ENCODE measurements at places on chromosomes 4 and X.
A peak's percentile ranks its signal among the peaks of the same experiment; 100 is the strongest.

GRCh38 chr4:51845711-51846110, 2.8 kb downstream of the DCUN1D4 start:
- no peak for DNase-seq

DNA sequence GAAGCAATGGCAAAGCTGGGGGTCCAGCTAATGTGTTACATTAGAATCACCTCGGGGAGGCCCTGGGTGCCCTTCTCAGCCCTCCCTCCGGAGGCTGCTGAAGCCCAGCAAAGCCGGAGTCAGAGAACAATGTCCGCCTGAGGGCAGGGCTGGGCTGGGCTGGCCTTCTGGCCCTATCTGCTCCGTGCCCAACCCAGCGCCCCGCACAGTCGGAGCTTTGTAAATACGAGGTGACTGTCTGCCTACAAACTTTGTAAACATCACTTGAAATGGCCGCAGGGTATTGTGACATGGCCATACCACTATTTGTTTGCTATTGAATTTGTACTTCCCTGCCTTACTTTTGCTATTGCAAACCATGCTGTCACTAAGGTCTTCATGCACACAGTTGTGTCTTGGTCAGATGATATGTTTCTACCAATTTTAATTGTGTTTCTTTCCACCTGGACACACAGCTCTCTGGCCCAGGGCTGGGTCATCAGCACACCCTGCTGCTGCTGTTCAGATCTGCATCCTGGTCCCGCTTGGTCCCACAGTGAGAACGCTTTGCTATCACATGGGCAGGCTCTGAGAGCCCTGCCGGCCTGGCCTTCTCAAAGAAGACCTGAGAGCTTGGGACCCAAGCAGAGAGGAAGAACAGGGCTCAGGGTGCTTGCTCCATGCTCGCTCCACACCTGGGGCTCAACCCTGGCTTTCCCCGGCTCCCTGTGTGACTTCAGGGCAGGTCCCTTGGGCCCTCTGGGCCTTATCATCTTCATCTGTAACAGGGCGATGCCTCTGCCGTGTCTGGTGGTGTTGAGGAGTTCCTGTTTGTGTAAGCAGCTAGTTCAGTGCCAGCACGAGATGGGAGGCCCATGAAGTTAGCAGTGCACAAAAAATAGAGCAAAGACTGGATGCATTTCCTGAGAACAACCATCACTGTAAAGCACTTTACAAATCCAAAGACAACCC, 2.3 kb downstream of the S100P start:
- DNase-seq: no peak

- no peak for DNase-seq
These were observed 41.5 kb downstream of the GPM6A start for GRCh38 chr4:175770555-175770954.

GRCh38 chr4:109576462-109576861, 16.4 kb downstream of the MCUB start:
- DNase-seq: no peak

- peak; percentile 34 for DNase-seq
These were observed 110.3 kb downstream of the HMX1 start for GRCh38 chr4:8761167-8761823.

- DNase-seq: no peak
These were observed 64.5 kb downstream of the CENPC start for GRCh38 chr4:67480810-67481209.

- no peak for DNase-seq
These were observed 14.6 kb downstream of the SMIM31 start for GRCh38 chr4:164768516-164768915.

DNA sequence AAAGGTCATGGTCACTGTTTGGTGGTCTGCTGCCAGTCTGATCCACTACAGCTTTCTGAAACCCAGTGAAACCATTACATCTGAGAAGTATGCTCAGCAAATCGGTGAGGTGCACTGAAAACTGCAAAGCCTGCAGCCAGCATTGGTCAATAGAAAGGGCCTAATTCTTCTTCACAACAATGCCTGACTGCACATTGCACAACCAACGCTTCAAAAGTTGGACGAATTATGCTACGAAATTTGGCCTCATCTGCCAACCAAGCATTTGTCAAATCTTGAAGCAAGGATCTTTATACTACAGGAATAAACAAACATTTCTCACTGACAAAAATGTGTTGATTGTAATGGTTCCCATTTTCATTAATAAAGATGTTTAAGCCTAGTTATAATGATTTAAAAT, 90.4 kb downstream of the EIF4E start:
- DNase-seq: no peak

DNA sequence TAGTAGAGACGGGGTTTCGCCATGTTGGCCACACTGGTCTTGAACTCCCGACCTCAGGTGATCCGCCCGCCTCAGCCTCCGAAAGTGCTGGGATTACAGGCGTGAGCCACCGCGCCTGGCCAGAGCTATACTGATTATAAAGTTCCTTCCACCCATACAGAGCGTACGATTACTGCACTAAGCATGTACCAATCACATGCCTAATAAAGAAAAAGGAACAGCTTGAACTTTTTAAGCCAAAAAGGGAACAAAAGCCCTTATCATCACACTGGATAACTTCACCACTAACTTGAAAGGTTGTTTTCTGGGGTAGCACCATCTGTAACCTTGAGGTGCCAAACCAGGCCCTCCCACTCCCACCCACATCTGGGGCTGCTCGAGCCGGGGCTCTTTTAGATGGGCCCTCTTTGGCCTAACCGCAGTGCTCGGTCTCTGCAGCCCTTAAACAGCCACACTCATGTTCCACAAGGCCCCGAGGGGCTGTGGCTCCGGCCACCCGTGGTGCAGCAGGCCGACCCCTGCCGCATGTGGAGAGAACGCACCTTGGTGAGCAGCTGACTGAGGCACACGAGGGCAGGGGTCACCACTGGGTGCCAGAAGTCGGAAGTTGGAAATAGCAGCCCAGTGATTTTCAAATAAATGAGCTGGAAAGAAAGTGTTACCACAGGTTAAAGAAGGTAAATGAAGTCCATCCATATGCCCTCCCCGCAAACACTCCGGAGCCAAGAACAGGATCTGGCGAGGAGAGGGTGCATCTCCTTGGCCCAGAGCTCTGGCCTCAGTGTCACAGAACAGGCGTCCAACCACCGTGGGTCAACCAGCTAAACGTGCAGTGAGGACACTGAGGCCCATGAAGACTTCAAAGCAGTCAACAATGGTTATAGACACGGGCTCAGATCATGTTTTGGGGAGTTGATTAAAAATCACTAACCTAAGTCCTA, 18.4 kb downstream of the NOP14 start:
- DNase-seq: no peak

DNA sequence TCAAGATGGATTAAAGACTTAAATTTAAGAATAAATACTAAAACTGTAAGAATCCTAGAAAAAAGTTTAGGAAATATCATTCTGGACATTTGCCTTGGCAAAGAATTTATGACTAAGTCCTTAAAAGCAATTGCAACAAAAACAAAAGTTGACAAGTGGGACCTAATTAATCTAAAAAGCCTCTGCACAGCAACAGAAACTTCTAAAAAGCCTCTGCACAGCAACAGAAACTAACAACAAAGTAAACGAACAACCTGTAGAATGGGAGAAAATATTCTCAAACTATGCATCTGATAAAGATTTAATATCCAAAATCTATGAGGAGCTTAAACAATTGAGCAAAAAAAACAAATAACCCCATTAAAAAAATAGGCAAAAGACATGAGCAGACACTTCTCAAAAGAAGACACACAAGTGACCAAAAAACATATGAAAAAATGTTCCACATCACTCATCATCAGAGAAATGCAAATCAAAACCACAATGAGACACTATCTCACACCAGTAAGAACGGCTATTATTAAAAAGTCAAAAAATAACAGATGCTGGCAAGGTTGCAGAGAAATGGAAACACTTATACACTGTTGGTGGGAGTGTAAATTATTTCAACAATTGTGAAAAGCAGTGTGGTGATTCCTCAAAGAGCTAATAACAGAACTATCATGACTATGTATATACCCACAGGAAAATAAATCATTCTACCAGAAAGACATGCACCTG, 5.5 kb upstream of the OPRPN start:
- DNase-seq: no peak

- DNase-seq: no peak
These were observed 400.6 kb downstream of the IL15 start for GRCh38 chr4:142036795-142037583.

DNA sequence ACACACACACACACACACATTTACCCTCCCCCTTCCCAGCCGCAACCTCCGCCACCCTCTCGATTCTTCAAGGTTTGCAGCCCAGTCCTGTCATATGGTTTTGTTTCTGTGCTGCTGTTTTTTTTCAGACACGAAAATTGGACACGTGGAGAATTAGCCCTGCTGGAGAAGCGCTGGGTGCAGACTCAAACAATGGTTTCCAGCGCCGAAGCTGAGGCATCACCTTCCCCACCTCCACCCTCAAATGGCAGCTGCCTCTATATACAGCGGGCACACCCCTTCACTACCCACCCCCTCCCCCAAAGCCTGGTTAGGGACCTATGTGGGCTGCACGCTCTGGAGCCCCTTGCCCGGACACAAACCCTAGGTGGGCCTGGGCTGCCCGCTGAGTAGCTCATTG, 87.9 kb downstream of the BCOR start:
- DNase-seq: no peak

GRCh38 chrX:134604701-134605311, 53.5 kb downstream of the PLAC1 start:
- DNase-seq: no peak

DNA sequence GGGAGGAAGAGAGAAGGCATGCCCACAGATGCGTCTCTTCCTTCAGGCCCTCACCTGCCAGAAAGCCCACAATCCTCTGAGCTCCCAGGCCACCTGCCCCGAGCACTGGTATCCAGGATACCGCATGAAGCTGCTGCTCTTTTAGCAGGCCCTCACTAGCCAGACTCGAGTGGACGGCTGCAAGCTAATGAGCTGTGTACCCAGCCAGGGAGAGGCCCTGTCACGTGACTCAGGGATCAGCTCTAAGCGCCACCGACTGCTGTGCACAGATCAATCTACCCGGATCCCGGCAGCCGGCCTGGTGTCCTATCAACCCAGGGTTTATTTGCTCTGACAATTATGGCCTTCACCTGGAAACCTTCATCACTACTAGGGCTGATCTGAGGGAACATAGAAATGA, 39.0 kb downstream of the BCOR start:
- no peak for DNase-seq

GRCh38 chr4:188078116-188078515, 31.3 kb downstream of the TRIML2 start:
- DNase-seq: no peak

- DNase-seq: no peak
These were observed 580.6 kb downstream of the INPP4B start for GRCh38 chr4:142265536-142265935.

- no peak for DNase-seq
These were observed 25.6 kb upstream of the PRDM8 start for GRCh38 chr4:80171656-80172055.

- DNase-seq: no peak
These were observed 34.9 kb upstream of the CLDN24 start for GRCh38 chr4:183356931-183357675.

DNA sequence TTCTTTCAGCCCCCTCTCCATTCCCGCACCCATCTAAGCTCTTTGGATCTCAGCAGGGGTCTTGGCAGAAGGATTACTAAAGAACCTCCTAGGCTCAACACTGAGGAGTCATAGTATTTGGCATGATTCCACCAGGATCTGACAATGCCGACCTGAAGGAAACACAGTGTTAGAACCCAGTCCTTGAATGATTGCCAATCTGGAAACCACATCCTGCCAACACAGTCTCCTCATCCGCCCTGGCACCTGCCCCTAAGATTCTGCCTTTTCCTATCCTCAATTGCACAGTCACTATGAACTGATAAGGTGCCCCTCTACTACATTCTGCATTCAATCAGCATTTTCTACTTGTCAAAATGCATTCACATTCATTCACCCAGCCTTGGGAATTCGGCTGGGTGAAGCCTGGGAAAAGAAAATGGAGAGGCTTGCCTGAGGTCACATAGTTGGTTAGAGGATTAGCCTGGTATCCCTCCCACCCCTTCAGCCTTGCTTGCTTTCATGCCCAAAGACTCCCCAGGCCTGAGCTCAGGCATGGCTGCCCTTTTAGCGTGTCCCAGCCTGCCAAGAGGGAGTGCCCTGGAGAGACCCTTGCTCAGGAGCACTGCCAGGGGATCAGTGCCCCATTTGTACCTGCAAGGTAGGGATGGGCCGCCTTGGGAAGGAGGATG, 2.2 kb upstream of the CLDN2 start:
- DNase-seq: no peak

DNA sequence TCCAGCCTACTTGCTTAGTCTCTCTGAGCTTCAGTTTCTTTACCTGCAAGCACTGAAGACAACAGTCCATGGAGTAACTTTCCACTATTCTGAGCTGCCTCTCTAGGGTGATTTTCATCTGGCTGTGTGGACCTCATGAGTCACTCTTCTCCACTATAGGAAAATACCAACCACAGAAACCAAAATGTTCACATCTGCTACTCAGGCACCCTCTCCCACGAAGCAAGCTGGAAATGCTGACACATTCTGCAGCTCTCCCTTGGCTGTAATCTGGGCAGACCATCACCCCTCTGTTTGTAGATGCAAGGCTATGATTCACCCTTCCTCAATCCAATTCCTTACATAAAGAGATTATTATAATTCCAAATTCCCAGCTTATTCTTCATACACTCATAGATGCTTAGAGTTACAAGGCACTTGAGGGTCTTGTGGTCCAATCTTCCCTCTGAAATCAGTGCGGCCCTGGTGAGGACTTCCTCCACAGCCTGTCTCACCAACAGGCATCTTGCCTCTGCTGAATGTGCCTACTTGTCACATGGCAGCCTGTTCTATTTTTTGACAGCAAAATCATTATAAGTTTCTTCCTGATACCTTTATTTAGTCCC, 97.0 kb upstream of the LNX1 start:
- DNase-seq: no peak

GRCh38 chrX:110847334-110847733, 51.7 kb upstream of the CHRDL1 start:
- DNase-seq: no peak

DNA sequence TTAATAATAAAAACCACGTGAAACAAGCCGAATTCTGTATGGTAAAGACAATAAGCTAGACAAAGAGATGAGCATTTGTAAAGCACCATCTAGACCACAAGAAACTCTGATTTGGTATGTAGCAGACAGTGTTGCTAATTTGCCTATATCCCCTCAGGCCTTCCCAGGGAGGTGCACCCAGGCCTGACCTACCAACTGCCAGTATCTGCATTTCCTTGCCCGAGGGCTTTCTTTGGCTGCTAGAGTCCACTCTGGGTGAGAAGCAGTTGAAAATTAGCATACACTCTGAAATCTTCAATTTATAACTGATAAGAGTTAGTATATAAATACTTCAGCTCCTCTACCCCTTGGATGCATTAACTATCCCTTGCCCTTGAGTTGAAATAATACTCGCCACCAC, 37.4 kb upstream of the IL1RAPL1 start:
- DNase-seq: no peak

- DNase-seq: no peak
These were observed 528.9 kb upstream of the ARX start for GRCh38 chrX:25544641-25545040.

GRCh38 chr4:18938343-18939099, 917.0 kb upstream of the LCORL start:
- DNase-seq: no peak
